T-helper 22 cell (primary cell): ENCODE measurements at places on chromosomes 6 and 20.

- DNase-seq, result no peak
Measured at GRCh38 chr20:50339466-50339901, 148.9 kb downstream of the CEBPB start.

GRCh38 chr20:62496568-62497218, 20.9 kb upstream of the GATA5 start:
- no peak for DNase-seq

DNA sequence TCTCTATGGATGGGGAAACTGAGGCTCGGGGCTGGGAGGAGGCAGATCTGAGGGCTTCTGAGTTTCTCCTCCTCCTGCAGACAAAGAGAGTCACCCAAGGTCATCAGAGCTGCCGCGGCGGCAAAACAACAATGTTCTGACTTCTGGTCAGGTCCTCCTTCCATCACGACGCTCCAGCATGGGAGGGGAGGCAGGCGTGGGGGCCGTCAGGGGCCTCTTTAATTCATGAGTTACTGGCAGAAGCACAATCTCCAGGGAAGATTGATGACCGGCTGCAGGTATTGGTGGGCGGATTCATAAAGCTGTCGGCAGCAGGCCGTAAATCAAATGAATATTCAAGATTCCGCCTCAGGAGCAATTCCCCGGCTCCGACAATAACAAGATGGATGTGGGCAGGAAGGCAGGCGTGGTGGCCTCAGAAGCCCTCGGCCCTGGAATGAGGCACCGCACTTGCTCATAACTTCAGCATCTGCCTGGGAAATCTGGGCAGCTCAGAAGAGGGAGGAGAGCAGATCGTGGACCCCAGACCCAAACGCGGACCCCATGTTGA, 19.1 kb downstream of the PCK1 start:
- DNase-seq, result no peak

- DNase-seq, result no peak
Measured at GRCh38 chr6:4346659-4347333, 211.4 kb upstream of the ECI2 start.

DNA sequence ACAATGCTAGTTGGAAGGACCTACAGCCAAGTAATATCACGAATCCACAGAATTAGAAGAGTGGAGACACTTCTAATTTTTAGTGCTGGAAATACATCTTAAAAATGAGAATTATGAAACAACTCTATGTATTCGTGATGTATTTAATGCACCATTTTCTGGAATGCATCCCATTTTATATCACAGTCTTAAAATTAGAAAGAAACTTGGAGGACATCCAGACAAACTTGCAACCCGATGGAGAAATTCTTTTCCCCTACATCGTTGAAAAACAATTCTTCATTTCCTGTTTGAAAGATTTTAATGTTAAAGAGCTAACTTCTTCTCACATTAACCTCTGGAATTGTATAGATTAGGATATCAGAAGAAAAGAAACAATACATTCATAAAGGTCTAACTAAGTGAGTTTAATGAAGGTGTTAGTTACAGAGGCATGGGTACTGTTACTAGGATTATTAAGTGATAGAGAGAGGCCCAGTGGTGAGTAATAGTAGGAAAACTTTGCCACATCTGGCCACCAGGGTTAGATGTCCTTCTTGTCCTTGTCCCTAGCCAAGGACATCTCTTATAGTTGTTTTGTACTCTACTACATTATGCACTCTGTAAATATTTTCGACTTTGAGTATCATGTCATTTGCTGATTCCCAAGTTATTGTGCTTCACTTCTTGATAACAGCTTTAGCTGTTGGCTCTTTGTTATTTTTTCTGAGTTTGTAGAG, 502.4 kb upstream of the PTCHD4 start:
- DNase-seq, result no peak

DNA sequence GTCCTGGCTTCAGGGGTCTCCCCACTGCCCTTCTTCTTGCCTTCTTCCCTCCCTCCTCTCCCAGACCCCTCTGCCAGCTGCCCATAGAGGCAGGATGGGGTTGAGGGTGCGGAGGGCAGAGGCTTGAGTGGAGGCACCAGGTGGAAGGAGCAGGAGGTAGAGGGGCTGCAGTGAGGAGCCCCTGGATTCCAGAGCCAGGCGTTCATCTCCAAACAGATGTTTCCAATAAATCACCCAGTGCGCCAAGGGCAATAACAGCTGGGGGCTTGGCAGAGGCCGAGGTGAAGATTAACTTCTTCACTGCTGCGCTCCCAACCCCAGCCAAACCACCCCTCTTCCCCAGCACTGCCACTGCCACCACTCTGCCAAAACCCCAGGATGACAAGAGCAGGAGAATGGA, 10.7 kb downstream of the MDFI start:
- no peak for DNase-seq

DNA sequence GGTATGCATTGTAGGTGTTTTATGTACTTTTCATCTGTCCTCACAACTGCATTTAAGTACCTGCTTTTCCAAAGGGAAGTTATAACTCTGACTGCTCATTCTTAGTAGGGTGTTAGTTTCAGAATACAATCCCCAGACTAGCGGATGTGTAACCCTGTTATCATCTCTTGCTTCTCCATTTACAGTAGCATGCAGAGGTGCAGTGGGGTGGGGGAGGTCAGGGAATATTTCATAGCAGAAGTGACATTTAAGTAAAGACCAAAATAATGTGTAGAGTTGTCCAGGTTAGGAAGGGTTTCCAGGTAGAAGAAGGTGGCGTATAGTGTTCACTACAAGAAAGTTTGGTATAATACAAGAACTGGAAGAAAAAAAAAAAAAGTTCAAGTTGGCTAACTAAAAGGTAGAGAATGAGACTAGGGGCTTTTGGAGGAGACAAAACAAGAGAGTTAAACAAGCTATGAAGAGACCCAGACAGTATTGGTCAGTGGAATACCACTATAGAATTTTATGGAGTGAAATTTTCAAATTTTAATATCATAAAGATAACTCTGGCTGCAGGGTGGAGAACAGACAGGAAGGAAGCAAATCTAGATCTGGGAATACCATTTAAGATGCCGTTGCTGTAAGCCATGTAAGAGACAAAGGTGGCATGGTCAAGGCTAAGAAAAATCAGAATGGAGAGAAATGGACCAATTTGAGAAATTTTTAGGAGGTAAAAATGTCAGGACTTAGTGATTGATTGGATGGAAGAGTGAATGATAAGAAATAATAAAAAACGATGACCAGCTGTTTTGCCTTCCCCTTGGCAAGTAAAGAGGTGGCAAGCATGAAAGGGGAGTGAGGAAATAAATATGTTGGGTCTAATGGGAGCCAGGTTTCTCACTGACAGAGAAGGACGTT, 2.2 kb upstream of the AHI1 start:
- no peak for DNase-seq

GRCh38 chr6:12403201-12403826, 113.2 kb downstream of the EDN1 start:
- no peak for DNase-seq

DNA sequence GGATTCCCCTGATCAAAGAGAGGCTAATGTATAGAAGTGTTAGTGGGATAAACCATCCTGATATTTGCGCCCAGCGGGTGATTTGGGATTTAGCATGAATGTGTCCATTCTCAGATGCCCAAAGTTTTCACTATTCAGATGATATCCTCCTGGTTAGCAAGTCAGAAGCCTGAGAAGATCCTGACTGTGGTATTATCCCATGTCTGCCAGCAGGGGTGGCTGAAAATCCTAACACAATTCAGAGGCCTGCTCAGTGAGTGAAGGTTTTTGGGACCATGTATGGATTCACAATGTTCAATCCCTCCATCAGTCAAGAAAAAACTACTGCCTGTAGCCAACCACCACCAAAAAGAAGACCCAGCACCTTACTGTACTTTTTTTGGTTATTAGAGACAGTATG, 34.1 kb upstream of the SPACA1 start:
- no peak for DNase-seq

- no peak for DNase-seq
Measured at GRCh38 chr20:53001498-53002301, 29.5 kb downstream of the TSHZ2 start.

DNA sequence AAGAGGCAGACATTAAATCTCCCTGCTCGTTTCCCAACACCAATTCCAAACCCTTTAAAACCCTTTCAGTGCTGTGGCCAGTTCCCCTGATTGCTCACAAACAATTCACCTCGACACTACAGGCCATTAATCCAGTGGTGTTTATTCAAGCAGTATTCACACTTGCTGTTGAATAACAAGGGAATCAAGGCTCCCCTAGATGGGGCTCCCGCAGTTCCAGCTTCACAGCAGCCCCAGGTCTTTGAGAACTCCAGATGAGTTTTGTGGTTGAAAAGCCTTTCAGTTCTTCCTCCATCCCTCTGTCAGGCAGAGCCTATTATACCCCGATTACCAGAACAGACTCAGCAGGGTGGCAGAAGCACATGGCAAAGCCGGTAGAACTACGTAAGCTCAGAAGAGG, 36.2 kb downstream of the JAG1 start:
- no peak for DNase-seq

- DNase-seq, result no peak
Measured at GRCh38 chr6:31580438-31580740, 1.8 kb downstream of the LTB start.

DNA sequence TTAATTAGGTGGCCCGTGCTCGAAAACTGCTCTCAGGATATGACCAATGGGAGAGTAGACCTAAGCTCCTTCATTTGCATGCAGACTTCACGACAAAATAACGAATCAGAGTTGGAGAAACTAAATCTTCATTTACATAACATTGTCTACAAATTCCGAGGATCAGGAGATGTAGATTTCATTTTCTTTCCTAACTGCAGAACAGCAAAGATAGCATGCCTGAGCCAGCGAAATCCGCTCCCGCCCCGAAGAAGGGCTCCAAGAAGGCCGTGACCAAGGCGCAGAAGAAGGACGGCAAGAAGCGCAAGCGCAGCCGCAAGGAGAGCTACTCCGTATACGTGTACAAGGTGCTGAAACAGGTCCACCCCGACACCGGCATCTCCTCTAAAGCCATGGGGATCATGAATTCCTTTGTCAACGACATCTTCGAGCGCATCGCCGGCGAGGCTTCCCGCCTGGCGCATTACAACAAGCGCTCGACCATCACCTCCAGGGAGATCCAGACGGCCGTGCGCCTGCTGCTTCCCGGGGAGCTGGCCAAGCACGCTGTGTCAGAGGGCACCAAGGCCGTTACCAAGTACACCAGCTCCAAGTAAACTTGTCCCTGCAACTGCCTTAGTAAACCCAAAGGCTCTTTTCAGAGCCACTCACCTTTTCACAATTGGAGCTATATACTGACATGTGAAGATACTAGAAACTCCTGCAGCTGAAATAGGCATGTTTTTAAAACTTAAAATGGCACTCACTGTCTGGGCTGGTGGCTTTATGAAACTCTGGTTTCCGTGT, 96.5 kb downstream of the HFE start:
- no peak for DNase-seq

GRCh38 chr6:161274488-161274858, 612 bp upstream of the AGPAT4 start:
- DNase-seq, result no peak

DNA sequence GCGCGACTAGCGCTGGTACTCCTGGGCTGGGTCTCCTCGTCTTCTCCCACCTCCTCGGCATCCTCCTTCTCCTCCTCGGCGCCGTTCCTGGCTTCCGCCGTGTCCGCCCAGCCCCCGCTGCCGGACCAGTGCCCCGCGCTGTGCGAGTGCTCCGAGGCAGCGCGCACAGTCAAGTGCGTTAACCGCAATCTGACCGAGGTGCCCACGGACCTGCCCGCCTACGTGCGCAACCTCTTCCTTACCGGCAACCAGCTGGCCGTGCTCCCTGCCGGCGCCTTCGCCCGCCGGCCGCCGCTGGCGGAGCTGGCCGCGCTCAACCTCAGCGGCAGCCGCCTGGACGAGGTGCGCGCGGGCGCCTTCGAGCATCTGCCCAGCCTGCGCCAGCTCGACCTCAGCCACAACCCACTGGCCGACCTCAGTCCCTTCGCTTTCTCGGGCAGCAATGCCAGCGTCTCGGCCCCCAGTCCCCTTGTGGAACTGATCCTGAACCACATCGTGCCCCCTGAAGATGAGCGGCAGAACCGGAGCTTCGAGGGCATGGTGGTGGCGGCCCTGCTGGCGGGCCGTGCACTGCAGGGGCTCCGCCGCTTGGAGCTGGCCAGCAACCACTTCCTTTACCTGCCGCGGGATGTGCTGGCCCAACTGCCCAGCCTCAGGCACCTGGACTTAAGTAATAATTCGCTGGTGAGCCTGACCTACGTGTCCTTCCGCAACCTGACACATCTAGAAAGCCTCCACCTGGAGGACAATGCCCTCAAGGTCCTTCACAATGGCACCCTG, 1.6 kb downstream of the TPBG start:
- DNase-seq, result no peak

DNA sequence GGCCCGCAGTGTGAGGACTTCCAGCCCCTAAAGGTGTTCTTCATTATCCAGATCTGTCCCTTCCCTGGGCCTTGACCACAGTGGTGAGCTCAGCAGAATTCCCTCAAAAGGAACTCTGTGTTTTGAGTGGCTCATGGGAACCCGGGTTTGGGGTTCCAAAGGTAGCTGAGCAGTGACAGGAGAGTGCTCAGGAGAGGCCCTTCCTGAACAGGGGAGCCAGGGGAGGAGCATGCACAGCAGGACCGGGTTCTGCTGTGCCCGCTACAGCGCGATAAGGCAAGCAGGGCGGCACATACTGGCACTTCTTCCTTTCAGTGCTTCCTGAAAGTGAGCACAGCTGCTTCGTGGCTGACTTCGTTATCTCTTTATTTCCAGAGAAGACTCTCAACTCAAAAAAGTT, 88.3 kb downstream of the SSR1 start:
- no peak for DNase-seq

- no peak for DNase-seq
Measured at GRCh38 chr20:16123623-16124022, 449.6 kb downstream of the KIF16B start.

DNA sequence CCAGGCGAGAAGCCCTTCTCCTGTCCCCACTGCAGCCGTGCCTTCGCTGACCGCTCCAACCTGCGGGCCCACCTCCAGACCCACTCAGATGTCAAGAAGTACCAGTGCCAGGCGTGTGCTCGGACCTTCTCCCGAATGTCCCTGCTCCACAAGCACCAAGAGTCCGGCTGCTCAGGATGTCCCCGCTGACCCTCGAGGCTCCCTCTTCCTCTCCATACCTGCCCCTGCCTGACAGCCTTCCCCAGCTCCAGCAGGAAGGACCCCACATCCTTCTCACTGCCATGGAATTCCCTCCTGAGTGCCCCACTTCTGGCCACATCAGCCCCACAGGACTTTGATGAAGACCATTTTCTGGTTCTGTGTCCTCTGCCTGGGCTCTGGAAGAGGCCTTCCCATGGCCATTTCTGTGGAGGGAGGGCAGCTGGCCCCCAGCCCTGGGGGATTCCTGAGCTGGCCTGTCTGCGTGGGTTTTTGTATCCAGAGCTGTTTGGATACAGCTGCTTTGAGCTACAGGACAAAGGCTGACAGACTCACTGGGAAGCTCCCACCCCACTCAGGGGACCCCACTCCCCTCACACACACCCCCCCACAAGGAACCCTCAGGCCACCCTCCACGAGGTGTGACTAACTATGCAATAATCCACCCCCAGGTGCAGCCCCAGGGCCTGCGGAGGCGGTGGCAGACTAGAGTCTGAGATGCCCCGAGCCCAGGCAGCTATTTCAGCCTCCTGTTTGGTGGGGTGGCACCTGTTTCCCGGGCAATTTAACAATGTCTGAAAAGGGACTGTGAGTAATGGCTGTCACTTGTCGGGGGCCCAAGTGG, 5.3 kb downstream of the SNAI1 start:
- DNase-seq, result no peak

- DNase-seq, result no peak
Measured at GRCh38 chr20:35385733-35386132, 26.0 kb downstream of the UQCC1 start.
